ENCODE measurements at places on chromosomes 1 and 21.
A peak's percentile ranks its signal among the peaks of the same experiment; 100 is the strongest.

DNA sequence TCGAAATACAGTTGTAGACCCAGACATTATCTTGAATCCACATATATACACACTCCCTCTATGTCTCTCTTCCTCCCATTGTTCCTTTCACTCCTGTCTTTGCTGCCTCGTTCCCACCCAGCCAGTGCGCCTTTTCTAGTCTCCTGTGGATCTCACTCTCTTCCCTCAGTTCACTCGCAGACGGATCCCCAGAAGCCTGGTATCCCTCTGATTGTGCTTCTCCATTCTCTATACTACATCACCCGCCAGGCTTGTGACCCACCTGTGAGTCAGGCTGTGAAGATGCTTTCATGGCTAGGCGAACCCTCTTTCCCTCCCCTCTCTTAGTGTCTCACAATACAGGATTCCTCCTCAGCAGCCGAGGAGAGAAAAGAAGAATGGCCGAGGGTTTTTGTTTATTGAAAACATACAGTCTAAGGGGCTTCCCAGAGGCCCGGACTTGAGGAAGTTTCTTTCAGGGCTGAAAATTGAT, 1.5 kb downstream of the HCN3 start:
- DNase-seq: no peak

GRCh38 chr1:212656730-212657129, 42.9 kb downstream of the BATF3 start:
- DNase-seq: no peak

- DNase-seq: no peak
Observed at GRCh38 chr1:233971753-233972152, 67.3 kb downstream of the SLC35F3 start.

DNA sequence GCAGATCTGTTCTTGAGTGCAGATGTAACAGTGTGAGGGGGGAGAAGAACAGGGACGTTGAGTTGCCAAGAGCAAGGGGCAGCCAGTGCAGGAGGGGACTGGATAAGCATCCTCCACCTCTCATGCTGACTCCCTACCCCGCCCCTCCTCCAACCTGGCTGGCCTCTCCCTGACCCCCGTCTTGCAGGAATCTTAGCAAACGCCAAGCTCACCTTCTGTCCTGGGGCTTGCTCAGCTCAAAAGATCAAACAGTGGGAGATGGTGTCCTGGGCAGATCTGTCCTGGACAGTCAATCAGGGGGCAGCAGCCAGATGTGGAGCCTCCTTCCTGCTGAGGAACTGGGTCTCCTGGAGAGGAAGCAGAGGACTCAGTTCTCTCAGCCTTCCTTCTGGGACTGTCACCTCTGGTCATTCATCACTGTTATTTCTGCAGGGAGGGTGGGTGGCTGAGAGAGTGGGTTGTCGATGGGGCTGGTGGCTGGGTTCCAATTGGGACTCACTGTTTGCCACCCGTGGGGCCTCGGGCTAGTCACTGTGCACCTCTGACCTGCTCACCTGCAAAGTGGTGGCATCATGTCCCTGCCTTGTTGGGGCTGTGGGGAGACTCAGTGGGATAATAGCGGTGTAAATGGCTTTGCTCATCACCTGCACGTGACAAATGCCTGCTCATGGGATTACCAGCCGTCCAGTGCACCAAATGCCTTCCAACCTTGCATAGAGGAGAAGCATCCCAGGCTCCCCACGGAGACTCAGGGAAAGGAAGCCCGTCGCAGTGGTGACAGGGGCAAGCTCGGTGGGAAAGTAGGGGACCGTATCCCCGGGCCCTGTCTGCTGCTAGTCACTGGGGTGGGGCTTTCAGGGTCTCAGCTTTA, 154.4 kb downstream of the PTPRU start:
- no peak for DNase-seq

DNA sequence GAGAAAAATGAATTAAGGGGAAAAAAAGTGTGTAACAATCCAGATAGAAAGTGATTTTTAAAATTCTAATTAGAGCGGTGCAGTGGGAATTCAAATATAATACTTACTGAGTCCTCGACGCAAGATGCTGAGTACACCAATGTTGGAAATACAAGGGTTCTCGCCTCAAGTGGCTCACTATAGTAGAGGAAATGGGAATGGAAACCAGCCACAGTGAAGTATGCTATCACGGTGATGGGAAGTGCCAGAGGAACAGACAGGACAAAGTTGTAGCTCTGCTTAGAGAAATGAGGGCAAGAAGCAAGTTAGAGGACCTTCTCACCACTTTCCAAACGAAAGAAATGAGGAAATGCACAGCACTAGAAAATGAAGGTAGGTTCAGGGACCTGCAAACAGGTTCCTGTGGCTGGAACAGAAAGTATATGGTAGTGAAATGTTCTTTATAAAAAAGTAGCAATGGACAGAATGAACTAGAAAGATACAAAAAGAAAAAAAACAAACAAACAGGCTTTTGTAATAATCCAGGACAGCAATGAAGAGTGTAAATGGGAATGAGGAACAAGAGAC, 13.5 kb downstream of the EGLN1 start:
- no peak for DNase-seq

DNA sequence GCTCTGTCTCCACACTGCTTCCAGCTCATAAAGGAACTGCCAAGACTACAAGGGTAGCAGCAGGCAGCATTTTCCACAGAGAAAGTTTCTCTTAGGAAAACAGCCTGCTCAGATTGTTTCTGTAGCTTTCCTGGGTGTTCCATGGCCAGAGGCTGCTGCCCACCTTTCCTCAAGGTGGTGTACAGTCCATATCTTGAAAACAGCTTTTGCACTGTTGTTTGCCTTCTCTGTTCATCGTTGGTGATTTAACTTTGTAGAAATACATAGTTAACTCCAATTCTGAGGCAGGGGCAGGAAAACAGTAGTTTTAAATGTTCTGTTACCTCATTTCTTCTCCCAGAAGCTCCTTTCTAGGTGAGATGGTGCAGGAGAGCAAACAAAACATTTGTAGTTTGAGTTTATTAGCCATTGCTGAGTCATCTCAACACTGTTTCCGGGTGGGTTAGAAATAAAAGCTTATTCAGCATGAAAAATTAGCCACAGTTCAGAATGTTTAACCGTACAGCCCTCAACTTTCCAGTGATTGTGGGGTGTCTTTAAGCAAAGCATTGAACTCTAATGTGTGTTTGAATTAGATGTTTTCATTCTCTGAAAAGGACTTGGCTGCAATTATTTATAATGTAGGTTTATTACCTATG, 41.7 kb downstream of the DIP2A start:
- DNase-seq: peak; percentile 28

- DNase-seq: no peak
Observed at GRCh38 chr1:185774394-185774793, 40.2 kb downstream of the HMCN1 start.

DNA sequence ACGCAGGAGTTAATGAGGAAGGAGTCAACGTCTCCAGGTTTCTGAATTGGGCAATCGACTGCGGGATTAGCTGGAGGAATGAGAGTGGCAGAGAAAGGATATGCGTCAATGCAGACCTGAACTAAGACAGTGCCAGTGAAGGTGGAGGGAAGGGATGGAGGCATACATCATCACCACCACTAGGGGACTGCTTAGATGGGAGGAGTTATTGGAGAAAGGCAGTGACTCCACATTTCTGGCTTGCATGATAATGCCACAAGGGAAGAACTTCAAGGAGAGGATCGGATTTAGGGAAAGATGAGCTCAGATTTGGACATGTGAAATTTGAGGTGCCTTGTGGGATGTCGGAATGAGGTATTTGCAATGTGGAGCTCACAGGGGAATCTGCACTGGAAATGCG, 17.5 kb downstream of the VASH2 start:
- peak; percentile 60 for DNase-seq

GRCh38 chr1:160997323-160998038, 23.5 kb downstream of the F11R start:
- peak; percentile 78 for DNase-seq

DNA sequence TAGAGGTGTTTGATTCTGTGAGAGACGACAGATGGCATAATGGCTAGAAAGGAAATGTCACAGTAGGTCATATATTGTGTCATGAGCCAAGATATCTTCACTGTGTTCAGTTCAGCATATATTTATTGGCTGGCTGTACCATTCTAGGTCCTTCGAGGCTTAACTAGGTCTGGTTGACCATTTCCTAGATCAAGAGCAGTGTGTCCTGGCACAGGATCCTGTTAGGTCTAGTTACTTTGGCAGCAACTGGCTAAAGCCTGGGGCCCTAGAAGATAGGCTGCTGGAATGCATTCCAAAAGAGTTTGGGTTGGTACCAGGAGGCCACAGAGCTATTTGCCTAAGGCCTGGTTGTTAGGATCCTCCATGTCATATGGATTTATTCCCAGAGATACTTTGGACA, 20.9 kb downstream of the ZBTB40 start:
- peak; percentile 12 for DNase-seq

- no peak for DNase-seq
Observed at GRCh38 chr1:24931146-24931467, 1.0 kb upstream of the RUNX3 start.

DNA sequence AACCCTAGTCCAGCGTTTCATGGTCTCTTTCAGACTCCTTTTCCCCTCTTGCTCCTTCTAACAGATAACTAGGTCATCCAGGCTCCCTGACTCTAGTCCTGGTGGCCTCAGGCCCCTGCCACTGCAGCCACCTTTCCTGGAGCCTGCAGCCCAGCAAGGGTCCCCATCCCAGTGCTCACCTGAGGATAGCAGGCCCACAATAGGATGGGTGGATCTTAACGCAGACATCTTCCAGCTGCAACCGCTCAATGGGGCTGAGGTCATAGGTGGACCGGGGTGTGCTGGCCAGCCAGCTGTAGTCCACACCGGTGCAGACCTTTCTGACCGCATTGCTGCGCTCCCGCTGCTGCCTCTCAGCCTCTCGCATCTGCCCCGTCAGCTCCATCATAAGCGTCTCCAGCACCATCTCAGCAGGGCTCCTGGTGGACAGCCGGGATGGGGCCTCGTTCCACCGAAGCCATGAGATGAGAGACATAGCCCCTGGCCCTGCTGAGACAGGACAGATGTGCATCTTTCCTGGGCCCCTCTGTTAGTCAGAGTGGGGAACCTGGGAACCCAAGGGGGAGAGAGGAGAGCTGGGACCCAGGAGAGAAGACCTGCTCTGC, 10.9 kb downstream of the RD3 start:
- DNase-seq: no peak

- DNase-seq: no peak
Observed at GRCh38 chr1:47844558-47844955, 152.6 kb downstream of the TRABD2B start.

DNA sequence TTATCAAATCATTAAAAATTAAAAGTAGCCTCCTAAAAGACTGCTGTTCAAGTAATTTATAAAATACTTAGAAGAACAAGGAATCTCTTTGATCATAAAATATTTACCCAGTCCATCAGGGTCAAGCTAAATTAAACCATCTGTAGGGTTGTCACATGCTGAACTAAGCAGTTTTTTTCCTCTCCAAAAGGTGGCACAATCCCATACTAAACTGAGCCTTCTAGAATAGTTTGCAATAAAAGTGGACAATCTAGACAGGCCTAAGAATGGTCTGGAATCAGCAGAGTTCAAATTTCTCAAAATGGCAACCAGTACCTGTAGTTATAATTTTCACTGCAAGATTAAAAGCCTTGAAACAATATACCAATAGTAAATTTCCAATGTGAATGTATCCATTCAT, 194.8 kb downstream of the EIF4G3 start:
- peak; percentile 28 for DNase-seq

DNA sequence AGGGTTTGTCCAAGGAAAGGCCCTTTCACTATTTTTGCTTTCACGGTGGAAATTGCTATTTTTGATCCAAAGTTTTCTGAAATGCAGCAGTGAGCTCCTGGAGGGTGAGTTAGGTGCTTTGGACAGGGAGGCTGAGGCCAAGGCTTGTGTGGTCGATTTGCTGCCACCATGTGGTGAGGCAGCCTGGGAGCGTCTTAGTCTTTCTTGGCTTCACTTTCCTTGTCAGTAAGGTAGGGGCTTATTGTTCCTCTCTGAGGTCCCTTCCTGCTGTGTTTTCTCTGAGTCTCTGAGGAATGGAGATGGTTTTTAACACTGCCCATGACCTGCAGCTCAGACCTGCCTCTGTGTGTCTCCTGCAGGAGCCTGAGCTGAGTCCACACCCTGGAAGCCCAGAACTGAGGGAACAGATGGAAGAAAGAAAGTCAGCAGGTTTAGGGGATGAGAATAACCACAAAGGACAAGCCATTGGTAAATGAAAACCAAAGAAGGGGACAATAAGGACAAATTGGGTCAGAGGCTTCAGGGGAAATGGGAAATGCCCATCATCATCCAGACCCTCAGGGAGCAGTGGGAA, 20.1 kb upstream of the S100A10 start:
- DNase-seq: peak; percentile 49

- DNase-seq: no peak
Observed at GRCh38 chr21:8993943-8994639, 1527.3 kb upstream of the TPTE start.

DNA sequence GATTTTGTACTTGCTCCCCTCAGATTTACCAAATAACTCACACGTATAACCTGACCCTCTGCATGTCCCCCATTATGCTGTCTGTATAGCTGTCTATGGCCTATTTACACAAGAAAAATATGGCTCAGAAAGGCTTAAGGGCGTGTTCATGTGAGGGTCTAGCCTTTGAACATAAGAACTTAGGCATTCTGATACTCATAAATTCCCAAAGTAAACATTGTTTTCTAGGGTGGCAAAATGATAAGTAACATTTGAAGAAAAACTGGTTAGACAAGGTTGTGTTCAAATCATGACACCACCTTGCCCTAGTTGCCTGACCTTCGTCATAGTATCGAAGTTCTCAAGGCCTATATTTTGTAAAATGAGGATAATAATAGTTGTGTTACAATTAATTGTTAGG, 394.6 kb downstream of the LRRIQ3 start:
- DNase-seq: no peak

DNA sequence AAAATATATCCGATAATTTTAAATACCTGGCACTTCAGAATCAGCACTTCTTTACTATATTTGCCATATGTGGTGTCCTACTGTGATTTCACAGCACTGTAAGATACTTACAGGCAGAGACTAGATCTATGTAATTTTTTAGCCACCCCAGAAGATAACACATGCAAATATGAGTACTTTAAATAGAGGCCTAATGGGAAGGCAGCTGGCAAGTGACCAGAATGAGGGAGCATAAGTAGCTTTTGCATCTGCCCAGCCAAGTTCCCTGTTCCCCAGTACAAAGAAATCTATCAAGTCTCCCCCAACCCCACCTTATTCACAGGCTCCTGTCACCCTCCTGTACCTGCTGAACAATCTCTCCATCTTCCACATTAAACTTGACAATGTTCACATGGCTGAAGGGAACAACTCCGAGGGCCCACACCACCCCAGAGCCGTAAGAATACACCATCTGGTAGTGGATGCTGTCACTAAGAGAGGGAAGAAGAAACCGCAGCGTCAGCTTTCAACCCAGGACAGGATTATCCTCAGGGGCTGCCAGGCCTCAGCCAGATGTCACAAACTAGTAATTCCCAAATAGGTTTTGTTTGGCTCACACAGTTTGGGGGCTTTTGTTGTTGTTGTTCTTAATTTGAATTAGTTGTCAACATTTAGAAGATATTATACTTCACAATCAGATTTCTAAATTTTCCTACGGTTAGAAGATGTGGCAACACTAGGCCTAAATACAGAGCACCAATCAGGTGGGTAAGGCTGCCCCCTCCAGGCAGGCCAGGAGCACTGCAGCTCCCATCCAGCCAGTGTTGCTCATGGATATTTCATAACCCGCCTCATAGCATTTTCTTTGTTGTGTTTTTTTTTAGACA, 10.4 kb downstream of the EMC1 start:
- DNase-seq: peak; percentile 92

- DNase-seq: peak; percentile 63
Observed at GRCh38 chr1:154474802-154475201, 27.2 kb upstream of the TDRD10 start.

GRCh38 chr1:219310181-219310728, 136.6 kb downstream of the LYPLAL1 start:
- no peak for DNase-seq

GRCh38 chr1:39977202-39977601, 22.3 kb downstream of the MFSD2A start:
- DNase-seq: no peak

Data from GM03348 (cell line).